Stomach (tissue), 19 donors: ENCODE measurements at places on chromosomes 11 and 22. TPM values are rescaled to one million over a fixed set of nuclear protein-coding genes. Genes with fewer than 3 reads are reported as not detected.

Gene POU2AF3
- 3.1 TPM for total RNA-seq

Gene MMP12
- total RNA-seq = not detected

Gene SPON1
- total RNA-seq = 17.5 TPM

Gene DKK3
- total RNA-seq = 54.7 TPM

Gene OR8D4
- not detected for total RNA-seq
